ENCODE measurements at places on chromosomes 7 and 10.

GRCh38 chr7:128827248-128827958 lies 2.8 kb upstream of the FLNC start:
- DNase-seq: no peak

DNA sequence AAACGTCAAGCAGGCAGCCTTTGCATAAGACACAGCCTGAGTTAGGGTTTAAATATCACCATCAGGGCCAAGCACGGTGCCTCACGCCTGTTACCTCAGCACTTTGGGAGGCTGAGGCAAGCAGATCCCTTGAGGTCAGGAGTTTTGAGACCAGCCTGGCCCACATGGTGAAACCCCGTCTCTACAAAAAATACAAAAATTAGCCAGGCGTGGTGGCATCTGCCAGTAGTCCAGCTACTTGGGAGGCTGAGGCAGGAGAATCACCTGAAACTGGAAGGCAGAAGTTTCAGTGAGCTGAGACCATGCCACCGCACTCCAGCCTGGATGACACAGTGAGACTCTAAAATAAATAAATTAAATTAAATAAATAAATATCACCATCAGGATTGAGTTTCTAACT lies 33.0 kb downstream of the SRPK2 start:
- no peak for DNase-seq

- DNase-seq: no peak
Measured at GRCh38 chr7:1447551-1448244, 11.6 kb downstream of the MICALL2 start.

DNA sequence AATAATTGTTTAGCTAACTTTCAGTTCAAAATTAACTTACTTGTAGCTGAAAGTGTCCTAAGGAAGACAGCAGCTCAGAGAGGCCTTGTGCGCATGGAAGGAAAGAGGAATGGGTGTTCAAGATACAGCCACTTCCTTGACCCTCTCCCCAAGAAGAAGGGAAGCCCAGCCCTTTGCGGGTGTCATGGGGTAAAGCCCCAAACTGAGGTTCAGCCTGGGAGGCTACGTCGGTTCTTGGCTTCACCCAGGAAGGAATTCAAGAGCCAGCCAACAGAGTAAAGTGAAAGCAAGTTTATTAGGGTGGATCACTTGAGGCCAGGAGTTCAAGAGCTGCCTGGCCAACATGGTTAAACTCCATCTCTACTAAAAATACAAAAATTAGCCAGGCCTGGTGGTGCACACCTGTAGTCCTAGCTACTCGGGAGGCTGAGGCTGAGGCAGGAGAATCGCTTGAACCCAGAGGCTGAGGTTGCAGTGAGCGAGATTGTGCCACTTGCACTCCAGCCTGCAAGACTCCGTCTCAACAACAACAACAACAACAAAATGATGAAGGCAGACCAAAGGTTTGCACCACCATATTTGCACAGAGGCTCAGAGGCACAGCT lies 15.9 kb downstream of the GPRIN2 start:
- DNase-seq: no peak

DNA sequence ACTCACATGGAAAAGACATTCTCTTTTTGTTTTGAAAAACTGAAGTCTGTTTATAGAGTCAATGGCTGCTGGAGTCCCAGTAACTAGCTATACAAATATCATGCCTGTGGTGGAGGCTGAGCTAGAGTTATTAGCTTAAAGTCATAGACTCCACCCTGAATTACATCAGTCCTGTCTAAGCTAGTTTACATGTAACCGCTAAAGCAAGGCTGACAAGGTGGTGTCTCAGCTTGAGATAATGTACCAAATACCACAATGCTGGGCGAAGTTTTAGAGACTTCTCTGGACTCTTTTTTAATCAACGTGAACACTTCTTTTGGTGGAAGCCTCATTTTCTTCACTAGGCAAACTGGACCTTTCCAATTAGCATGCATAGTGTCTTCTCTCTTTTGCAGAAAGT lies 219.4 kb downstream of the ANK3 start:
- DNase-seq: no peak

Data from T-helper 22 cell (primary cell).